ENCODE measurements at places on chromosomes 16 and 17. TPM values are rescaled to one million over a fixed set of nuclear protein-coding genes. Genes with fewer than 3 reads are reported as not detected.

GRCh38 chr17:73365301-73365874 lies 53.6 kb upstream of the CDC42EP4 start:
- DNase-seq: no peak

DNA sequence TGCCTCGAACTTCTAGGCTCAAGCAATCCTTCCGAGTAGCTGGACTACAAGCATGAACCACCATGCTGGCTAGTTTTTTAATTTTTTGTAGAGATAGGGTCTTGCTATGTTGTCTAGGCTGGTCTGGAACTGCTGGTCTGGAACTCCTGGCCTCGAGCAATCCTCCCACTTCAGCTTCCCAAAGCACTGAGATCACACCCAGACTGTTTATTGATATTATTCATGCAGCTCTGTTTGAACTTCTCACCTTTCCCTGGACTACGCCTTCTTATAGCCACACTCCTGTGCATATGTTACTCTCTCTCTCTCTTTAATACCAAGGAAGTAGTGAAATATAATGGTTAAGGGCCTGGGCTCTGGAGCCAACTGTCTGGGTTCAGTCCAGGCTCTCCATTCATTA lies 4.6 kb downstream of the COG7 start:
- no peak for DNase-seq

DNA sequence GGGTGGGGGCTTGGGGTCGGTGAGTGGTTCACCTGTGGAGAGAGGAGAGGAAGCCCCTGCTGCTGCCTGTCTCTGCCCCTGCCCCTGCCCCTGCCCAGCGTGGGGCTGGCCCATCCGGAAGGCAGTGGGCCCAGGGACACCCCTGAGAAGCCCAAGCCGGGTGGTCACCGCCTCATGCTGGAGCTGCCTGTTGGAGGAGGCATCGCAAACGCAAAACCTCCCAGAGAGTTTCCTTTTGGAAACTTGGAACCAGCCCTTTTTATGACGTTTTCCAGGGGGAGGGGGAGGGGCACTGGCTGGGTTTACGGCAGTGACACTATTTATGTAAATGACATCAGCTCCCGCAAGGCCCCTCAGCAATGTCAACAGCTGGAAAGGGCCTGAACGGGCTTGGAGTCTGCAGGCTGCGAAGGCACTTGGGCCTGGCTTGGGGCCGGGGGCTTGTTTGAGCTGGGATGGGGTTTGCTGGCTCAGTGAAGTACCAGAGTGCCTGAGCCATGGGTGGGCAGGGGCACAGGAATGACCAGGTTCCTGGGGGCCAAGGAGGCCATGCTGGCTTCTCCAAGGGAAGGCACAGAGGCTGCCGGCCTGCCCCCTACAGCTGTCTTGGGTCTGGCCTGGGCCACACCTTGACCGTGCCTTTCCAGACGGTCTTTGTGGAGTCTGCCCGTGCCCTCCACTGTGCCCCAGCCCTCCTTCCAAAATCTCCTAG lies 219.5 kb downstream of the NTN1 start:
- DNase-seq: peak; percentile 89

DNA sequence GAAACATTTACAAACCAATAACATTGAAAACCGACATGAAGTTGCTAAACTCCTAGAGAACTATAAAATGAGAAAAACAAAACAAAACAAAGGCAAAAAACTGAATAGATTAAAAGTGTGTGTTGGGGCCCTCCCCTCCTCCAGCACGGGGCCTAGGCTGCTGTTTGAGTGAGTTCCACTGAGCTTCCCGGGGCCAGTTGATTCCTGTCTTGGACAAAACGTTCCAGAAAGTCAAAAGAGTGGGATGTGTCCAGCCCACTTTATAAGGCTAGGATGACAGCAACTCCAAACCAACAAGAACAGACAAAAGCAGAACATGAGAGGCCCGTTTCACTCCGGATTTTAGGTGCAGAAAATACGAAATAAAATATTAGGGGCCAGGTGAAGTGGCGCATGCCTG lies 11.6 kb upstream of the CSNK1D start:
- DNase-seq: no peak

DNA sequence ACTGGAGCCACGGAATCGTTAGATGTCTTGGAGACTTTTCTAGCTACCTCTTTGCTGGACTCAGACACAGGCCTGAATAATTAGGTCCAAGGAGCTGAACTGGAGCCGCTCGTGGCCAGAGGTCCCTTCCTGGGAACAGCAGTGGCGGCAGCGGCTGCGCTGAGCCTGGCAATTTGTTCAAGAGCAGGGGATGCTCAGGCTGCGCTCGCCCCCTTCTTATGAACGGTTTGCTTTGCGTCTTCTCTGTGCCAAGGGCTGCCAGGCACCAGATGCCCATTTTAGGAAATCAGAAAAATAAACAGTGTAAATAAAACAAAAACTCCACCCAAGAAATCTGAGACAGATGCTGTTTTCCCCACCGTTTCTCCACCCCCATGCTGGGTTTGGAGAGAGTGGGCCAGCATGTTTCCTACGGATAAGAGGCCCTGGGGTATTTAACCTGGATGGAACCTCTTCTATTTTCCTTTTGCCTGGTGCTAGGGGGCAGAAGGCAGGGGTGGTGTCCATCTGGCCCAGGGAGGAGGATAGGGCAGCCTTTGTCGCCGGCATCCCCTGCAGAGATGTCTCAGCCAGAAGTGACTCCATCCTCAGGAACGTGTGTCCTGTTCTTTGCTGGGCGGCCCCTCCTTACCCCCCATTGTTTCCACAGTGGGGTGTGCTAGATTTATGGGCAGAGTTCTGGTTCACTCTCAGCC lies 163.4 kb downstream of the SEC14L1 start:
- no peak for DNase-seq

Gene ALOX15
- not detected for polyA plus RNA-seq

GRCh38 chr17:68903286-68903685 lies 51.9 kb downstream of the ABCA8 start:
- DNase-seq: no peak

GRCh38 chr17:58615768-58616659 lies 75.8 kb downstream of the TEX14 start:
- no peak for DNase-seq
